ENCODE measurements at places on chromosomes 6 and 20.
A peak's percentile ranks its signal among the peaks of the same experiment; 100 is the strongest.

- no peak for DNase-seq
Observed at GRCh38 chr6:42338744-42339222, 112.9 kb downstream of the TRERF1 start.

DNA sequence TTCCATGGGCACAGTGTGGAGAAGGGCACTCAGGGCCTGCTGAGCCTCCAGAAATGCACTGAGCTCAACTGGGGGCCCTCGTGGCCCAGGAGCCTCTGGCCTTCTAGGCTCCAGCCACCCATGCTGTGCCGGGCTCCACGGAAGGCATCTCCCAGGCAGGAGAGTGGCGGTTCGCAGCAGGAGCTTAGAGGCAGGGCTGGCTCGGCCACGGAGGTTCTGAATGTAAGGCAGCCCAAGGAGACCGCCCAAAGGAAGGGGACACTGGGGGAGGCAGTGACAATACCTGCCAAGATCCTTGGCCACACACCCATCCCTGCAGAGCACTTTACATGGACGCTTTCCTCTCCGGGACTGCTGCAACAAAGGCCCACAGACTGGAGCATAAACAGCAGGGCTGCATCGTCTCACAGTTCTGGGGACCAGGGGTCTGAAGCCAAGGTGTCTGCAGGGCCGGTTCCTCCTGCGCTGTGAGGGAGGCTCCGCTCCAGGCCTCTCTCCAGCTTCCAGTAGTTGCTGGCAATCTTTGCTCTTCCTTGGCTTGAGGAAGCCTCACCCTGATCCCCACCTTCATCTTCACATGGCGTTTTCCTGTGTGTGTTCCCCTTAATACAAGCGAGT, 128.2 kb upstream of the CDH4 start:
- DNase-seq = no peak

DNA sequence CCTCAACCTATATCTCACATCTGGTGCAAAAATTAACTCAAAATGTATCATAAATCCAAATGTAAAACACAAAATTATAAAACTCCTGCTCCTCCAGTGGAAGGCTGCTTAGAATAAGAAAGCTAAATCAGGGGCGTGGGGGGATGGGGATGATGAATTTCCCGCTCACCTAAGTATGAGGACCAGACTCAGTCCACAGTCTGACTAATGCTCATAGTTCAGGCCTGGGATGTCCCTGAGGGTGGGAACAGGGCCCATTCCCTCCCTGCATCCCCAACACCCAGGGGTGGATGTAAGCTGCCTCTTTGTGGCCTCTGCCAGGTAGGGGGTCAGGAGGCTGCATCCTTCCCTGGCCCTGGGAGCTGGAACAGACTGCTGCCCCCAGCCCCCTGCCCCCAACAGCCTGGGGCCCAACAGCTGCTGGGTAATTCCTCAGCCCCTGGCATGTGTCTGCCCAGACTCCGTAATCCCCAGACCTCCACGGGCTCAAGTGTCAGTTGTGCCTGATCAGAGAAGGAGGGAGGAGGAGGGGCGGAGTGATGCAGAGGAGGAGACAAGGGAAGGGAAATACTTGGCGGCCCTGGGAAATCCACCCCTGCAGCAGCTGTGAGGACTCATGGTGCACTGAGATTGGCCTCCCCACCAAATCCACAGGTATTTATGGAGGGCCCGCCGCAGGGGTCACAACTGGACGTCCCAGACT, 224.5 kb downstream of the PREX1 start:
- peak; percentile 76 for DNase-seq

- DNase-seq = no peak
Observed at GRCh38 chr6:45187836-45188235, 140.3 kb upstream of the RUNX2 start.

- DNase-seq = no peak
Observed at GRCh38 chr6:87364602-87365252, 20.1 kb downstream of the C6orf163 start.

DNA sequence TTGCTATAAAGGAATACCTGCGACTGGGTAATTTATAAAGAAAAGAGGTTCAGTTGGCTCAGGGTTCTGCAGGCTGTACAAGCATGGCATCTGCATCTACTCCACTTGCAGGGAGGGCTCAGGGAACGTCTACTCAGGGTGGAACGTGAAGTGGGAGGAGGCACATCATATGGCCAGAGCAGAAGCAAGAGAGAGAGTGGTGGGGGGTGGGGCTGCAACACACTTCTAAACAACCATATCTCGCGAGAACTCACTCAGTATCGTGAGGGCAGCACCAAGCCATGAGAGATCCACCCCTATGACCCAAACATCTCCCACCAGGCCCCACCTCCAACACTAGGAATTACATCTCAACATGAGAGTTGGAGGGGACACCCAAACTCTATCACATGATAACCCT, 109.8 kb upstream of the SCAF8 start:
- DNase-seq = no peak

DNA sequence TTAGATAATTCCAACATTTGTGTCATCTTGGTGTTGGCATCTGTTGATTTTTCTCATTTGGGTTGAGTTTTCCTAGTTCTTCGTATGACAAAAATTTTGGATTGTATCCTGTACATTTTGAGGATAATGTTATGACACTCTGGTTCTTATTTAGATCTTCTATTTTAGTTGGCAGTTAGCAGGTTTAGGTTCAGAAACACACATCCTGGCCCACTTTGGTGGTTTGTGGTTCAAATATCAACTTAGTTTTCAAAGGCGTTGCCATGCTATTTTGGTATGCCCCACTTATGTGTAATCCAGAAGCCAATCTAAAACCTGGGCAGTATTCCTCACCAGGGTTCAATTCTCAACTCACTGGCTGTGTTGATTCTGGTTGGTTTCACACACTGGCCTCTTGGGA, 68.2 kb downstream of the NOX3 start:
- no peak for DNase-seq

GRCh38 chr6:105207524-105208269, 27.9 kb upstream of the POPDC3 start:
- no peak for DNase-seq

GRCh38 chr6:32050562-32050961, 12.3 kb downstream of the CYP21A2 start:
- DNase-seq = no peak

GRCh38 chr6:22455378-22455777, 114.0 kb upstream of the HDGFL1 start:
- no peak for DNase-seq

GRCh38 chr6:158773581-158774449, 45.4 kb downstream of the EZR start:
- no peak for DNase-seq

DNA sequence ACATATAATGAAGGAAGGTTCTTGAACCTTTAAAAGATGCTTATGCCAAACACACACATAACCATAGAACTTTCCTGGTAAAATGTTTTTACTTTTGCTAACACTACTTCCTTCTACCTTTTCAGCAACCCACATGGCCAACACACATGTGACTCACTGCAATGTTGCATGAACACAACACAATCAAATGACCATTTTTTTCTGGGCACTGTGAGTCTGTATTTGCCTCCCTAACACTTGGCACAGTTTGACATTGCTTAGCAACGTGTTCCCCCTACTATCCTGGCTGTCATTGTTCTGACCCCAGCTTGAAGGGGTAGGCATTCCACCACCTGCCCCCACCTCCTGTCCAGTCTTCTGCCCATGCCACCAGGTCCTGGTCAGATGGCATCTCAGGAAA, 204.8 kb upstream of the PRND start:
- no peak for DNase-seq

GRCh38 chr6:100554228-100554627, 89.5 kb upstream of the SIM1 start:
- no peak for DNase-seq

- no peak for DNase-seq
Observed at GRCh38 chr6:64074981-64075380, 439.4 kb downstream of the PHF3 start.

DNA sequence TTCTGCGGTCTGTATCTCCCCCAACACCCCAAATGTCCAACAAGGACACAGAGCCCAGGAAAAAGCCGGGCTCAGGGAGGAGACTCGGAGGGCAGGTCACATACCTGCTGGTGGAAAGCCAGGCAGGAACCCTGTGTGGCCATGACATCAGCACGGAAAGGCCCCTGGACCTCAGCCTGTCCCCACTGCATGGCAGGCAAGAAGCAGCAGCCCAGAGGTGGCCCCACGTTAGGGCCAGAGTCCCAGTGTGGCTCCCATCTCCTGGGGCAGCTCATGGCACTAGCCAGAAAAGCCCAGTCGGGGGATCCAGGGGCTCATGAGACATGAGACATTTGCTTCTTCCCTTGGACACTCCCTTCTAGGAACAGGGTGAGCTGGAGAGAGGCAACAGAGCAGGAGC, 258.7 kb downstream of the DLL1 start:
- peak; percentile 62 for DNase-seq

- no peak for DNase-seq
Observed at GRCh38 chr20:57332105-57333089, 2.8 kb downstream of the SPO11 start.

DNA sequence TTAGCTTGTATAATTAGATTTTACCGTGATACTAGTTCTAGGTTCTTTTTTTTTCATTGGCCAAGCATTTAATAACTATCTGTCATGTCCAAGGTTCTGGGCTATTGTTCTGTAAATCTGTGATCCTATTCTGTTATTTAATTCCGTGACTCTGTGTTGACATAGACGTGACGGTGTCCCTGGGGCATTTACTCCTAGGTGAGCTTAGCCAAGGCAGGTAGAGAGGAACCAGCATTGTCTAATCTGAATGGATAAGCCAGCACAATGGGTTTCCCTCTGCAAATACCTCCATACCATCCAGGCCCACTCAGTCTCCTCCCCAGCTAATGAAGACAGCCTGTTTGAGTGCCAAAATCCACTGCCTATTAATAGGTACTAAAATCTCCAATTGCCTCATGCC, 8.9 kb upstream of the CDSN start:
- no peak for DNase-seq

- no peak for DNase-seq
Observed at GRCh38 chr20:14820771-14821170, 483.4 kb upstream of the FLRT3 start.

DNA sequence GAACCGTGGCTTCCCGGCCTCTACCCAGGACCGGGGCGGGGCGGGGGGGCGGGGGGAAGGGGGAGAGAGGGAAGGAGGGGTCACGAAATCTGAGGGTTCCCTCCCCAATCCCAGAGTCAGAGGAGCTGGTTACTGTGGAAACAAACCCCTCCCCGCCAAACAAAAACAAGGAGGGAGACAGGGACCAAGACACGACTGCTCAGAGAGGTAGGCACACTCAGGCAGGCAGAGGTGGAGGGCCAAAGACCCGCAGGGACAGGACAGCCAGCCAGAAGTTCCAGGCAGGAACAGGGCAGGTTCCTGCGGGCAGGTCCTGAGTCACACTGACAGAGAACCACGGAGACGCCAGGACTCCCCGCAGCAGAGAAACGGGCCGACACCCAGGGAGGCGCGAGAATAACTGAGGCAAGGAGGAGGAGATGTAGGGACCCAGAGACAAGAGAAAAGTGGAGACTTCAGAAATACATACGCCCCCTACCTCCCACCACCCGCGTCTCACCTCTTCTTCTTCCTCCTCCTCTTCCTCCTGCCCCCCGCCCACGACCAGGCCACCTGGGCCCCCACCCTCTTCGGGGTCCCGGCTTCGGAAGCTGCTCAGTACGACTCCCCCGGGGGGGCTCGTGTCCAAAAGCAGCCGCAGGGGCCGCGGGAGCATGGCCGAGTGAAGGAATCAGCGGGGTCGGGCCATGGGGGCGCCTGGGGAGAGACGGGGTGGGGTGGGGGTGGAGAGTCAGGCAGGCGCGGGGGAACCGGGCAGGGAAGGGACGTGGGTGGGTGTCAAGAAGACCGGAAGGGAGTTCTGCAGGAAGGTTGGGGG, 578 bp downstream of the RGL2 start:
- peak; percentile 89 for DNase-seq

- DNase-seq = no peak
Observed at GRCh38 chr20:45727044-45727443, 4.9 kb downstream of the SPINT4 start.

- DNase-seq = no peak
Observed at GRCh38 chr6:268394-268935, 23.8 kb upstream of the DUSP22 start.

DNA sequence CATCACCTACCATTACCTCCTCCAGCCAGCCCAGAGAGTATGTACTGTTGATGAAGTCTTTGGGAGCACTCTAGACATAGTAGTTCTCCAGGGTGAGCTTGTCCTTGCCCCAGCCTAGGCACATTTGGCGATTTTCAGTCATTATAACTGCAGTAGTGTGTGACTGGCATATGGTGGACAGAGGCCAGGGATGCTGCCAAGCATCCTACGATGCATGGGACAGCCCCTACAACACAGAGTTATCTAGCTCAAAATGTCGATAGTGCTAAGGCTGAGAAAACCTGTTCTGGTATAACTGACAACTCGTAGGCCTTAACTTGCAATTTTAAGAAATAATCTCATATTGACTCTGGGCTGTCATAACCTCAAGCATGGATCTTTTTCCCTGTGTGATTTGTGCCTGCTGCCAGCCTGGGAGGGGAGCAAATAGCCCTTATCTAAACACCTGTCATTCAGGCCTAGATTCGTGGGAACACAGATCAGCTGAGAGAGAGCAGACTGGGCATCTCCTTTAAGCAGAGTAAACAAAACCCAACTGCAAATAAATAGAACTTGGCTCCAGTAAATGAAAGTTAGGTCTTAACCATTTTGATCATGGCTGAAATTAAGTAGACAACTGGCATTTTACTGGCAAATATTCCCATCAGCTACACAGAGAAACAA, 102.6 kb downstream of the SPTLC3 start:
- no peak for DNase-seq

DNA sequence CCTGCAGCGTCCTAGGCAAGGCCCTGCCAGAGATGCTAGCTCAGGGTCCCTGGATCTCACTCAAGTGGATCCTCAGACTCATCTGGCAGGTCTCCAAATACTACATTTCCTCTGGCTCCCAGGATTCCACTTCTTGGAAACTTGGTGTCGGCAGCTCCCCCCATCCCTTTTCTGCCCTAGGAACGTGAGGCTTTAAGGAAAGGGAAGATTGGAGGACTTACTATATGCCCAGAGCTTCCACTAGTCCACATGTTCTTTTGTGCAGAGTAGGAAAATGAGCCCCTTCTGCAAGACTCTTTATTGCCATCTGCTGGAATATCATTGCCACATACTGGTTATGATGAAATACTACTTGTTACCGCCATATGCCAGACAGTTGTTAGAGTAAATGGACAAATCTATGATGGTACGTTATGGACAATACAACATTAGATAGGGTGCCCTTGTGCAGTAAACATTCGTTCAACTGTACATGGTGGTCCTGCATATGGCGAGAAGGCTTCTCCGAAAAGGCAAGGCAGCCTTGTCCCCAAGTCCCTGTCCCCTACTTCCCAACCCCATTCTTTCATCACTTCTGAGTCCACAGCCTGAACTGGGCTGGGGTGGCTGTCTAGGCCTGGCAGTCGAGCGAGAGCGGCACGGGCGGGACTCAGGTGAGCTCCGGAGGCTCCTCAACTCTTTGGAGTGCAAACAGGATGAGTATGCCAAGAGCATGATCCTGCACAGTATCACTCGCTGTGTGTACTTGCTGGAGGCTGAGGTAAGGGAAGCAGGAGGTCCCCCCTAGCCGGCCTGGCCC, 780 bp downstream of the ARMC12 start:
- no peak for DNase-seq

DNA sequence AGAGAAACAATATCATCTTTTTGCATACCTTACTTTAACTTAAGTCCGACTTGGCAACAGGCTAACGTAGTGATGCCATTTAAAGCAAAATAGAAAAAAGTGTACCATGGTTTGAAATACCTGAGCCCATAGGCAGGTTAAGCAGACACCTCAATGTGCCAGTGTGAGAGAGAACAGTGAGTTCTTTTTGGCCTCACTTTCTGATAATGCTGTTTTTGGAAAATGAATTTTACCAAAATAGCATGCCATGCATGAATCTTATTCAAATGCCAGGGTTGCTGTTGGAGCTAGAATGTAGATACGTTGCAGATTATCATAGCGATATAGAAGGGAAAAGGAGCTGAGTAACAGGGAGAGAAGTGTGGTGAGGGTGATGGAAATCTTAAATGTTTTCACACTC, 170.2 kb downstream of the OTOR start:
- no peak for DNase-seq

Data from suprapubic skin (tissue), 4 donors.